H1 (cell line): ENCODE measurements at places on chromosomes 1 and 21. TPM values are rescaled to one million over a fixed set of nuclear protein-coding genes. Genes with fewer than 3 reads are reported as not detected.

The FNDC10 gene
- 18.3 and 19.0 TPM in 2 replicates for total RNA-seq

- H3K27ac ChIP-seq, result no peak overlapping the region
- H3K36me3 ChIP-seq, result no peaks in the 10 kb centered on the region
- DNase-seq, result no peak
- H3K27me3 ChIP-seq, result no peaks in the 10 kb centered on the region
- no peaks in the 10 kb centered on the region for H3K4me1 ChIP-seq
- H3K4me3 ChIP-seq, result no peak overlapping the region
Measured at GRCh38 chr1:221841251-221841982, 99.5 kb upstream of the DUSP10 start.

The ATP6V1G3 gene
- total RNA-seq, result not detected in 2 replicates

DNA sequence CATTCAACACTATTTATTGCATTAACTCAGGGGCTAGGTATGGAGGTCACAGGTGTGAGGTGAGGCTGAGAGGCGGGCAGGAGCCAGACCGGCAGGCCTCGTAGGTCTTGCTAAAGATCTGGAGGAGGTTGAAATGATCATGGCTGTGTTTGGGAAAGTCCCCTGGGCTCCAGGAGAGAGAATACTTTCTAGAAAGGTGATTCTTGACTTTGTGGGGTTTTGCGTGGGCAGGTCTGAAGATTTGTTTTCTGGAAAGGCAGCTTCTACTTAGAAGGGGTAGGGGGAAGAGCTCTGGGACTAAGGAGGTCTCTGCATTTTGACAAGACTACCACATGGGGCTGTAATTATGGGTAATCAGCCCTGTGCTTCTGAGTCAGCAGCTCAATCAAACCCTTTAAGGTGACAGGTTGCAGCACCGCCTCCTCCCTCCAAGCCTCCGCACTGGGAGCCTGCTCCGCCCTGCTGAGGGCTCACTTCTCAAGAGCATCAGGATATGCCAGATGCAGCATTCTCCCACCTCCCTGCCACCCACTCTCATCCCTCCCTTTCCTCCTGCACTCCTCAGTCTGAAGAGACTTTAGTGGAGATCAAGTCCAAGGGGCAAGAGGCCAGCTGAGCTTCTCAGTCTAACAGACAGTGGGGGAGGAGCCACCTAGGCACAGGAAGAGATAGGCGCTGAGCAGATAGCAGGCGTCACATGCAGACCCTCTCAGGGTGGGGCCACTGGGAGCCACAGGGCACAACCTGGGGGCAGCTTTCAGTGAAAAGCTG is 30.5 kb downstream of the SLC30A1 start:
- DNase-seq, result no peak
- no peak overlapping the region for H3K27ac ChIP-seq
- H3K4me3 ChIP-seq, result no peak overlapping the region

The TMEM200B gene
- total RNA-seq, result 11.0 and 11.3 TPM in 2 replicates

The RGL1 gene
- total RNA-seq, result 2.4 TPM in 2 replicates

The ARHGEF10L gene
- total RNA-seq, result 38.0 and 39.6 TPM in 2 replicates

DNA sequence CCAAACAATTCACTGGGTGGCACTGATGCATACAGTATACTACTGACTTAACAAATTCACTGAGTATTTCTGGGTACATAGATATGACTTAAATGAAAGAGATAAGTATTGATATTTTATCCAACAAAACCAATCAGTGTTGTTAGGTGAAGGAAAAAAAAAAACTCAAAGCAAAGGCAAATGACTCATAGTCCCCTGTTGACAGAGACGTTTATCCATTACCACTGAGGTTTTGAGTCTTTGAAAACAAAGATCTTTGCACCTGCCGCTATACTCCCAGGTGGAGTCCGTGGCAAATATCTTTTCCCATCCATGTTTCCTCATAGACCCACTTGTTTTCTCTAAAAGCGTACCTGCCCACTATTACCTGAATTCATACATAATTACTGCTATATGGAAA is 18.4 kb downstream of the DYNLT5 start:
- DNase-seq, result no peak
- no peak overlapping the region for H3K4me3 ChIP-seq
- H3K27me3 ChIP-seq, result no peaks in the 10 kb centered on the region
- no peaks in the 10 kb centered on the region for H3K4me1 ChIP-seq
- no peak overlapping the region for H3K27ac ChIP-seq

DNA sequence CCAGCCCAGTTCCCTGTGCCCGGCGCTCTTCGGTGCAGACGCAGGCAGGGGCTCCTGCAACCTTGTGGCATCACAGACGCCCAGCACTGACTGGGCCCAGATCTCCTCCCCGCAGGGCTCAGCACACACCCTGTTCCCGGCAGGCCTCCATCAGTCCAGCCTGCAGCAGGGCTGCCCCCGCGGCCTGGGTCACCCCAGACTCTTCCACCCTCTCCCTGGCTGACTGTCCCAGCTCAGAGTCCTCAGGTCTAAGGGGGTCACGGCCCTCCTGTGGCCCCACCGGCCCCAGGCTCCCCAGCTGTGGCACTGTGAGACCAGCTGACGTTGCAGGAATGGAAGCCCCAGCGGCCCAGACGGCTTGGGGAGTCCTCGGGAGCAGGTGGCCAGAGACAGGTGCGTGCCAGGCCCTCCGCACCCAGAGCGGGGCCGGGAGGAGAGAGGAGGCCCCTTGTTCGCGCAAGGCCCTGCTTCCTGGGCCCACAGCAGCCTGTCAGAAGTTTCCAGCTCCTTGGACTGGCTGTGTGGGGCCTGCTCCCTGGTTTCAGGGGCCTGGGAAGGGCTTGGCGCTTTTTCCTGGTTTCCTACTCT is 4.2 kb downstream of the B3GALT6 start:
- no peak overlapping the region for H3K4me3 ChIP-seq
- peaks cover 4% of the 10 kb centered on the region; the same call in 1 of the 2 replicates for H3K4me1 ChIP-seq
- H3K27ac ChIP-seq, result no peak overlapping the region
- DNase-seq, result no peak

DNA sequence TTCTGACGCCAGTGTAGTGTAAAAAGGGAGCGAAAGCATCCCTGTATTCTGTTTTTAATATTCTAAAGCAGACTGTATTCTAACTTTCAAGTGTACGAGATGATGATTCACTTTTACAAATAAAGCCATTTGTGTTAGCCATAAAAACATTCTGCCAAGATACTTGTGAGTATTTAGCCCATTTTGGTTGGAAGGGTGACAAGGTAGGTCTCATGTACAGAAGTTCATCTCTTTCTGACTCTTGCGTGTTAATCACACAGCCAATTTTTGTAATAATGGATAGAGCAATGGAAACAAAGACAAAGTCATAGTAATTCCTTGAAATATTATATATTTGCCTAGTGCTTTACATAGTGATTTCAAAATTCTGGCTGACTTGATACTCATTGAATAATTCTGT is 125.3 kb upstream of the GREM2 start:
- H3K4me3 ChIP-seq, result no peak overlapping the region
- H3K4me1 ChIP-seq, result no peaks in the 10 kb centered on the region
- no peaks in the 10 kb centered on the region for H3K27me3 ChIP-seq
- no peak overlapping the region for H3K27ac ChIP-seq
- DNase-seq, result no peak

DNA sequence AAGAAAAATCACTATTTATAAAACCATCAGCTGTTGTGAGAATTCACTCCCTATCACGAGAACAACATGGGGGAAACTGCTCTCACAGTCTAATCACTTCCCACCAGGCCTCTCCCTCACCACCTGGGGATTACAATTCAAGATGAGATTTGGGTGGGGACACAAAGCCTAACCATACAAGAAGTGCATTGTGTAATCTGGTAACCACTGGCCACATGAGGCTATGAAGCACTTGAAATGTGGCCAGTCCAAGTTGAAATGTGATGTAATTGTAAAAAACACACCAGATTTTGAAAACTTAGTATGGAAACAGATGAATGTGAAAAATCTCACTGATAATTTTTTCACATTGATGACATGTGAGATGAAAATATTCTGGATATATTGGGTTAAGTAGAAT is 293.8 kb downstream of the TTLL7 start:
- H3K27ac ChIP-seq, result no peak overlapping the region
- H3K4me3 ChIP-seq, result no peak overlapping the region
- no peak for DNase-seq
- no peaks in the 10 kb centered on the region for H3K27me3 ChIP-seq
- no peaks in the 10 kb centered on the region for H3K4me1 ChIP-seq
- H3K36me3 ChIP-seq, result no peaks in the 10 kb centered on the region

- DNase-seq, result no peak
- no peaks in the 10 kb centered on the region for H3K36me3 ChIP-seq
- no peak overlapping the region for H3K27ac ChIP-seq
- no peaks in the 10 kb centered on the region for H3K27me3 ChIP-seq
- H3K4me1 ChIP-seq, result 0 out of 2 replicates have a peak, but pooled peaks cover 2% of the 10 kb centered on the region
- H3K4me3 ChIP-seq, result no peak overlapping the region
Measured at GRCh38 chr1:62271948-62272728, 47.1 kb downstream of the KANK4 start.

GRCh38 chr1:108096089-108096488 is 104.1 kb downstream of the SLC25A24 start:
- H3K4me1 ChIP-seq, result no peaks in the 10 kb centered on the region
- H3K36me3 ChIP-seq, result no peaks in the 10 kb centered on the region
- H3K27ac ChIP-seq, result no peak overlapping the region
- no peak overlapping the region for H3K4me3 ChIP-seq

GRCh38 chr1:42732126-42732680 is 7.8 kb downstream of the CLDN19 start:
- peak; percentile 38 for DNase-seq
- H3K4me3 ChIP-seq, result no peak overlapping the region

The NFYC gene
- total RNA-seq, result 51.1 and 54.1 TPM in 2 replicates

The TCHH gene
- total RNA-seq, result 0.06 and 0.07 TPM in 2 replicates

DNA sequence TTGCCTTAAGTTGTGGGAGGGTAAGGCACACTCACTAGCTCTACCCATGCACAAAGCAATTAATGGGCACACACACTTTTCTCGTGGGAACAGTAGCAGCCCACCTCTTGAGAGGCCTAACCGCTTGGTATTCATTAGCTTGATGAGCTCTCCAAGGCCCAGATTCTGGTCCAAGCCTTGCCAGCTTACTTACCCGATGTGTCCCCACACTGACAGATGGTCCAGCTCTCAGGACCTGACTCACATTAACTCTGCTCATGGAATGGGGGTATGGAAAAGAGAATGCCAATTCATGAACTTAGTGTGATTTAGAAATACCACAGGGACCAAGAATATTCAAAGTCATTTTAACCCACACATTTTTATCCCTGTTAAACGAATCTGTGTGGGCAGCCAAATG is 106.8 kb upstream of the CACHD1 start:
- H3K36me3 ChIP-seq, result no peaks in the 10 kb centered on the region
- no peak for DNase-seq
- no peak overlapping the region for H3K4me3 ChIP-seq

The CD48 gene
- total RNA-seq, result not detected in 2 replicates

GRCh38 chr21:15895142-15896106 is 165.6 kb downstream of the USP25 start:
- no peak overlapping the region for H3K27ac ChIP-seq
- H3K4me1 ChIP-seq, result no peaks in the 10 kb centered on the region
- no peak for DNase-seq
- no peaks in the 10 kb centered on the region for H3K36me3 ChIP-seq
- no peak overlapping the region for H3K4me3 ChIP-seq

DNA sequence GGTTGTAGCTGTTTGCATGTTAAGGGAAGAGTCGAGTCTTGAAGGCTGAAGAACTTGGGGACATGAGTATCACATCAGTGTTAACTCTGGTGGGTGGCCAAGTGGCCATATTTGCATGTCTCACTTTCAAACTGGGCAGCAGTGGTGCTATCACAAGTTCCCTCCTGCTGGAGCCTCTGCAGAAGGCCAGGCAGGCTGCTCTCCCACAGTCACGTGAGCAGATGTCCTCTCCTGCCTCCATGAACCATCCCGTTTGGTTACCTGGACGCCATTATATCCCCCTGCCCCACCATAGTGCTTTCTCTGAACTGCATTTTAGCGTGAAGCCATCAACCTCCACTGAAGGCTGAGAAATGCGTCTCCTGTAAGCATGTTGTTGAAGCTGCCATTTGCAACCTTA is 205.1 kb upstream of the LMO4 start:
- H3K36me3 ChIP-seq, result no peaks in the 10 kb centered on the region
- H3K27ac ChIP-seq, result no peak overlapping the region
- no peak for DNase-seq
- no peaks in the 10 kb centered on the region for H3K4me1 ChIP-seq
- no peaks in the 10 kb centered on the region for H3K27me3 ChIP-seq

DNA sequence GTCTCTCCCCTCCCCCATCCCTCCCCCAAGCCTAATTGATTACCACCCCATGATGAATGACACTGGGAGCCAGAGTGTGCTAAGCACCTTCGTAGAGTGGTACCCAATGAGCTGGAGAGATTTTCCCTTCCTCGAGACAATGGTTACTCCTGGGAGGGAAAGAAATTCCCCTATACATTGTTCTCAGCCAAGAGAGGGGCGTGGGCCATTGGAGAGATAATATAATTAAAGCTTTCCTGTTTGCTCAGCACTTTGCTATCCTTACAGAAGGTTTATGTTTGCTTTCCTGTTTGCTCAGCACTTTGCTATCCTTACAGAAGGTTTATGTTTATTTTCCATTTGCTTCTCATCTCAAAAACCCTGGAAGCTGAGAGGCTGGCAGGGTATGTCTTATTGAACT is 126.1 kb upstream of the KLHDC7A start:
- no peaks in the 10 kb centered on the region for H3K36me3 ChIP-seq
- no peak overlapping the region for H3K27ac ChIP-seq
- no peak for DNase-seq

The FAF1 gene
- 63.9 and 65.9 TPM in 2 replicates for total RNA-seq

The TINAGL1 gene
- 9.7 and 11.2 TPM in 2 replicates for total RNA-seq

GRCh38 chr1:58983162-58983561 is 199.3 kb upstream of the JUN start:
- no peak for DNase-seq
- no peak overlapping the region for H3K4me3 ChIP-seq
- no peaks in the 10 kb centered on the region for H3K36me3 ChIP-seq

The IARS2 gene
- 69.1 and 69.8 TPM in 2 replicates for total RNA-seq

GRCh38 chr1:7198664-7199063 is 413.4 kb downstream of the CAMTA1 start:
- H3K4me3 ChIP-seq, result no peak overlapping the region
- no peak overlapping the region for H3K27ac ChIP-seq
- no peaks in the 10 kb centered on the region for H3K27me3 ChIP-seq
- no peak for DNase-seq
- H3K36me3 ChIP-seq, result no peaks in the 10 kb centered on the region
- peaks cover 11% of the 10 kb centered on the region for H3K4me1 ChIP-seq

GRCh38 chr1:42335809-42336518 is 929 bp upstream of the FOXJ3 start:
- H3K27me3 ChIP-seq, result no peaks in the 10 kb centered on the region
- H3K36me3 ChIP-seq, result no peaks in the 10 kb centered on the region
- peak overlapping the region; percentile 65 for H3K4me3 ChIP-seq

The PADI3 gene
- total RNA-seq, result 0.37 and 0.44 TPM in 2 replicates

The BARHL2 gene
- 0.15 TPM in 2 replicates for total RNA-seq

- no peaks in the 10 kb centered on the region for H3K27me3 ChIP-seq
- H3K4me1 ChIP-seq, result peaks cover 3% of the 10 kb centered on the region; the same call in 1 of the 2 replicates
- DNase-seq, result no peak
- no peaks in the 10 kb centered on the region for H3K36me3 ChIP-seq
- H3K4me3 ChIP-seq, result no peak overlapping the region
Measured at GRCh38 chr1:67314696-67315095, 7.0 kb downstream of the IL12RB2 start.
